Activated CD8-positive, alpha-beta memory T cell treated with anti-CD3 and anti-CD28 coated beads for 1 hour (primary cell): ENCODE measurements at places on chromosomes 7 and 10.

- no peak for DNase-seq
Measured at GRCh38 chr10:42431095-42431494, 207.3 kb downstream of the ZNF33B start.

- DNase-seq = no peak
Measured at GRCh38 chr10:102660888-102661657, 16.8 kb downstream of the TRIM8 start.

- no peak for DNase-seq
Measured at GRCh38 chr10:74958316-74958715, 131.9 kb downstream of the KAT6B start.

- DNase-seq = no peak
Measured at GRCh38 chr7:64630496-64630895, 35.4 kb upstream of the ZNF107 start.

- no peak for DNase-seq
Measured at GRCh38 chr7:19713676-19714075, 4.8 kb upstream of the POLR1F start.

GRCh38 chr10:66187053-66187733 lies 738.6 kb upstream of the LRRTM3 start:
- DNase-seq = no peak

- DNase-seq = no peak
Measured at GRCh38 chr10:70596110-70596798, 6.3 kb downstream of the PRF1 start.

DNA sequence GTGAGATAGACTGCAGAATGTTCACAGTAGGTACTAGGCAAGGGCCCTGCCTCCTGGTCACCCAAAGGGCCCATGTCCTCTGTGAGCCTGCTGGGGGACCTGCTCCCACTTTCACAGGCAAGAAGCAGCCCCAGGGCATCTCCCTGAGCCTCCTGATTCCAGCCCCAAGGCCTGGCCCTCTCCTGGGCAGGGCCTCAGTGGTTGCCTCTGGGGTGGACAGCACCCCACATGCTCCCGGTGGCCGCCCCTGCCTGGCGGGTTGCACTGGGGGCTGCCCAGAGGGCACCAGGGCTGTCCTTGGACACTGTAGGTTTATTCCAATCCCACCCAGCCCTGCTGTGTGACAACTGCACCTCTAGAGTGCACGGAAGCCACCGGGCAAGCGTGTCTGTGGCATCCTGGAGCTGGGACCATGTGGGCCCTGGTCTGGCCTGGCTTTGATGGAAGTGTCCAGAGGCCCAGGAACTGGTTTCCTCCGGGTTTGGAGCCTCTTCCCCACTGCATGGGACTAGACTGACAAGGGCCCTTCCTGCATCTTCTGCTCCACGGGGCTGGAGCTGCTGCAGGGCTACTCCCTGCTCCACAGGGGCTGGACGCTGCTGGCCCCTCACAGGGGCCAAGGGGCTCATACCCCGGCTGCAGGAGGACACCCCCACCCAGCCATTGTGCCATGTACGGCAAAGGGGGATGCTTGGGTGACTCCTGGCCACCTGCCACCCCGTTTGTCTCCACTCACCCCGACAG lies 25.0 kb upstream of the SYCE1 start:
- DNase-seq = no peak

- no peak for DNase-seq
Measured at GRCh38 chr10:129570185-129570584, 103.1 kb downstream of the MGMT start.

- DNase-seq = no peak
Measured at GRCh38 chr10:88791924-88792323, 10.6 kb upstream of the LIPM start.

DNA sequence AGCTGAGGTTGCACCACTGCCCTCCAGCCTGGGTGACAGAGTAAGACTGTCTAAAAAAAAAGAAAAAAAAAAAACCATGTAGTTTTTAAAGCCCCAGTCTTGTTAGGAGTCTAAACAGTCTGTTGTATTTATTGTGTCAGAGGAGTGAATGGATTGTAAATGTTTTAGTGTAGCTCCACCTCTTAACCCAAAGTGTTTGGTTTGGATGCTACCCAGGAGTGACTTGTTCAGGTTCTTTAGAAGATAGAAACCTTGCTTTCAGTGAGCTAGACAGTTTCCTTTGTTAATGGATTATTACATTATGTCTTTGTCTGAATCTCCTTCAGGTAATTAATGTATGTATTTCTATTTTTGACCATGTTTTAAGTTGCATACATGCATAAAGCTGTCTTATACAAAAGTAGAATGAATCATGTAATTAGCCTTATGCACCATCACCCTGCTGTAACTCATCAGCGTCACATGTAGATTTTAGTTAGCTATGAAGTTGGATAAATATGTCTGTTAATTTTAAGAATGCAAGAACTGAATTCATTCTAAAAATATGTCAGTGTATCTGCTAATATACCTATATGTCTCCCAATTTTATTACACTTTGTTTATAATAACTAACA lies 97.7 kb downstream of the TAF3 start:
- no peak for DNase-seq

GRCh38 chr7:9231630-9232121 lies 798.3 kb downstream of the NXPH1 start:
- no peak for DNase-seq

DNA sequence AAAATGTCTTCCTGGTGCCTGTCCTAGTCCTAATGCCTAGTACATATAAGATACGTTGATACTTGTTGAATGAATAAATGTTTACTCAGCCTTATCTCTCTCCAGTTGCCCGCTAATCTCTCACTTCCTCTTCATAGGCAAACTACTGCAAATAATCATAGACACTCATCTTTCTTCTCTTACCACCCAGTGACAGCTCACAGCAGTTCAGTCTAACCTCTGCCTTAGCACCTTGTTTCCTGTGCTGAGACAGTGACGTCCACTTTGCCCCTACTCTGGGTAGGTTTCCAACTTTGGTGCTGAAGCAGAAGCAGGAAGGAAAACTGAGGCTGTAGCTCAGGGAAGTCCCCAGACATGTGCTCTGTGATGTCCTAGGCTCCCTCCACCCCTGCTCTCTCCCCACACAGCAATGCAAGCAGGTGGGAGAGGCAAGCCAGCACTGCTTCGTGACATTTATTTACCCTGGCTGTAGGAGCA lies 45.5 kb upstream of the RHOBTB1 start:
- no peak for DNase-seq

DNA sequence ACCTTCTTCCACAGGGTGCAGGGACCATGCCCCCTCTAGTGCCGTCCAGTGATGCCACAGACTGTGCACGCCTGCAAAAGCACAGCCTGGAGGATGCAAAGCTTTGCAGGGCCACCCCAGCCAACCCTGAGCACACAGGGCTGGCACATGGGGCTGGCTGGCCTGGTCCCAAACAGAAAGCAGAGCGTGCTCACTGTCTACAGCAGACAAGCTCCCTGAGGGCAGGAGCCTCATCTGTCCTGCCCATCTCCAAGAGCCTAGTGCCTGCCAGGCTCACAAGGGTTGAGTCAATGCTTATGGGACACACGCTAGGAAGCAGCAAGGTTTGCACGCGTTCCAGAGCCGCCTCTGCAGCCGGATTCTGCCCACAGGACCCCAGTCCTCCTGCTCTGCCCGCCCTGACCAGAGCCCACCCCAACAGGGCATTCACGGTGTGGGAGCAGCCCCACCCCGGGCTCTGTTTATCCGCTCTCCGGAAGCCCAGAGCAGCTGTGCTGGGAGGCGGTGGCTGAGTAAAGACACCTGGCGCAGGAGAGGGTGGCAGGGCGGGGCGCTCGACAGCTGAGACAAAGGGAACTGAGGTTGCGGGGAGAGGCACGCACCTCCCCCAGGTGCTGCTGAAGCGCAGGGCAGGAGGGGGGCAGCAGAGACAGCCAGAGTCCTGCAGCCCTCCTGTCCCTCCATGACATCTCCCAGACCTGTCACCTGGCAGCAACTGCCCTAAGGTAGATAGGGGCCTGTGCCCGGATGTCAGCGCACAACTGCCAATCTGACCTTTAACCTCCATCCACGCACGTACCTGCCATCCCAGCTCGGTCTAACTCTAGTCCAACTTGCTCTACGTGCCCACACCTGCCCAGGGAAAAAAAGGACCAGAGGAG lies 4.3 kb downstream of the KCNH2 start:
- DNase-seq = no peak

GRCh38 chr10:132162021-132162531 lies 24.7 kb upstream of the DPYSL4 start:
- DNase-seq = no peak

- DNase-seq = peak; percentile 13
Measured at GRCh38 chr10:110610308-110610774, 33.8 kb upstream of the RBM20 start.

- no peak for DNase-seq
Measured at GRCh38 chr7:50341724-50342123, 37.2 kb downstream of the IKZF1 start.

- DNase-seq = no peak
Measured at GRCh38 chr7:25831062-25831691, 320.8 kb upstream of the NFE2L3 start.

DNA sequence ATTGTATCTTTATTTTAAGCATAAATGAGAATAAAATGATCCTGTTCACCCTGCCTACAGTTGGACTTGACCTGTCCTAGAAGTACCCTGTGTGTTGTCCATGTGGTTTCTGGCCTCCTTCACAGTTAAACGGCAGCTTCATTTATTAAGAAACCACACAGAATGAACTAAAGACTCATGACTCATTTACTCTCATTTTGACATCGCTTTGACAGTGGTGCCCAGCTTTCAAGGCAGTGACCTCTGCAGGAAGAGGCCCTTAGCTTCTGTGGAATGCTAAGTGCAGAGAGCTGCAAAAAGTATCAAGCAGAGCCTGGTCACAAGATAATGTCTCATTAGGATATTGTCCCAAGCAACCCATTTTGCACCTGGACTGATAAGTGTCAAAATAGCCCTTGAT lies 93.4 kb downstream of the AVL9 start:
- no peak for DNase-seq

- DNase-seq = no peak
Measured at GRCh38 chr10:111996103-111996502, 187.5 kb downstream of the GPAM start.

GRCh38 chr10:16280595-16280994 lies 156.2 kb upstream of the PTER start:
- DNase-seq = no peak

- DNase-seq = no peak
Measured at GRCh38 chr10:121899727-121900126, 28.1 kb downstream of the ATE1 start.

- DNase-seq = no peak
Measured at GRCh38 chr10:71666639-71667386, 52.8 kb downstream of the C10orf105 start.

GRCh38 chr7:136009488-136010079 lies 32.4 kb upstream of the MTPN start:
- no peak for DNase-seq

DNA sequence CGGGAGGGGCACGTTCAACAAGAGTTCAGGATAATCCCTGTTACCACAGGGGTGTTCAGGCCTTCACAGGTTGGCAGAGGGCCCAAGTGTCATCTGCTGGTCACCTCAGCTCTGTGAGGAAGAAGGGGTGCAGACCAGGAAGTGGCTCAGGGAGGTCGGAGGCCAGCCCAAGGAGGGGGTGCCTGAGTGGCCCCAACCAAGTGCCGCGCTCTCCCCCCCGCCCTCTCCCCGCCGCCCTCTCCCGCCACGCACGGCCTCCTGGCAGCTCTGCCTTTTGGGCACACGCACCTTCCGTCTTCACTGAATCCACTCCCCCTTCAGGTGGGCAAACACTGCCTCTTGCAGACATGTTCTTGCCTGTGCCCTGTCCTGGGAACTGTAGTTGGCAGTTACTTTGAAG lies 245.2 kb downstream of the PAXIP1 start:
- DNase-seq = no peak

DNA sequence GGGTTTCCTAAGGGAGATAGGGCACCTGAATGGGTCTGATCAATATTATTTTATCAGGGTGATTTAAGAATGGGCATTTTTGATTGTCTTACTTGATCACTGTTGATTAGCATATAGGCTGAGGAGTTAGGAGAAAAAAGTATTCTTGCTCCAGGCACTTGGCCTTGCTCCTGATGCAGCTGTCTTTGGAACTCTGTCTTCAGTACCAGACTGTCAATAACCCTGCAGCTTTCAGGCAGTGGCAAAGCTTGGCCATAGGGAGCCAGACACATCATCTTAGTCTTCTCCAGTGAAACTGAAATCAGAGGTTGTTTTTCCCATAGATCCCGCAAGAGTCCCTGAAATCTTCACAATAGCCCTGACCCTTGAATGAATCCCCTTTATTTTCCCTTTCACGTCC lies 47.2 kb downstream of the EXOC4 start:
- no peak for DNase-seq

DNA sequence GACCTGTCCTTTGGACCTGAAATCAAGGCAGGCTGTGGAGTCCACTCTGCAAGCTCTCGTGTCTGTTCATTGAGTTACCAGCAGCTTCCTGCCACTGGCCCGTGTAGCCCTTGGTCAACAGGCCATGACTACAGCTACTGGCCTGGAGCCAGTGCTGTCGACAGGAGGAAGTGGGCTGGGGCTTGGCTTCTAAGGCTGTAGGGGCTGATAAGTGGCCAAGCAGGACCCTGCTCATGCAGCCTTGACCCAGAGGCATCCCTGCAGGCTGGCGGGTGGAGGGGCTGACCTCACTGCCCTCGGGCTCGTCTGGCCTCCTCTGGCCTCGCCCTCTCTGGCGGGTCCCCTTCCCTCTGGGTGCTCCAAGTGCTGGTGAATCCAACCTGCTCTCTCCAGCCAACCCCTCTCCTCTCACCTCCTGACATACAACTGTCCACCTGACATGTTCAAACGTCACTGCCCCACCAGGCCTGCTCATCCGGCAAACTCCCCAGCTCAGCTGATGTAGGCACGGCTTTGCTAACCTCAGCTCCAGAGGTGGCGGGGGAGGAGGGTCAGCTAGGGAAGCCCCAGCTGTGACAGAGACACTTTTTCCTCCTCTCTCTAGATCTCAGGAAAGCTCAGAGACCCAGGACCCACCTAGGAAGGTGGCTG lies 188.6 kb upstream of the LYZL2 start:
- DNase-seq = no peak

DNA sequence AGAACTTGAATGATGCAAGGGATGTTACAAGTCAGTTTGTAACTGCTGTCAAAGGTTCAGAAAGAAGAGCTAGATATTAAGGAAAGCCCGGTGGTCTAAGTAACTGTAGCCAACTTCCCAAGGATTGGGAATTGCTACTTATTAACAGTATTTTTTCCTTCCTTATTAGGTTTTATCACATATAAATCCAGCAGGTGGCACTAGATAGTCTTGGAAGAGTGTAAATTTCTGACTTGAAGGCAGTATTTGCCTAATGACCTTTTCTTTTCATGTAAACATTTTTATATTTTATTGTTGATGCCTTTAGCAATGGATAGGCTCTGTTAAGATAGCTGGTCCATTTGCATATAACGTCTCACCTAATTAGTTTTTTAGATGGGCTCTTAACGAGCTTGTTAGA lies 51.2 kb downstream of the ANLN start:
- no peak for DNase-seq

GRCh38 chr7:5549096-5549763 lies 125.6 kb upstream of the TNRC18 start:
- DNase-seq = no peak

DNA sequence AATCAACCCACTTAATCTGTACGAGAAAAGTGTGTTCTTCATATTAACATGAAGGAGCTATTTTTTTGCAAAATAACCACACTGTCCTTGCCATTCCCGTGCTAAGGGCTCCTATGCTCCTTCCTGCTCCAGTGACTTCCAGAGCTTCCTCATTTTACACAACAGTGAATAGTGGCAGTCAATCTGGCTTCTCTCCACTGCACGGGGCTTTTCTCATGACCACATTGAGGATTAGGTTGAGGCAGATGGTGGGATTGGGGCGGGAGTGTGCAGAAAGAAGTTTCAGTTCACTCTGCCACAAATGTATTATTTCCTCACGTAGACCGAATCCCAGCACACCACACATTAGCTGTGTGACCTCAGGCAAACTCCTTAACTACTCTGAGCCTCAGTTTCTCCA lies 235.1 kb downstream of the ARHGAP12 start:
- no peak for DNase-seq
